ENCODE measurements at places on chromosomes 4 and X. TPM values are rescaled to one million over a fixed set of nuclear protein-coding genes. Genes with fewer than 3 reads are reported as not detected.

GRCh38 chrX:121570072-121570841, 522.8 kb downstream of the GLUD2 start:
- no peak for DNase-seq

- no peak for DNase-seq
Measured at GRCh38 chr4:144014808-144015207, 4.4 kb downstream of the GYPB start.

MAGEE1 gene
- total RNA-seq: 2.7 TPM

PTTG2 gene
- total RNA-seq: 1.2 TPM

GABRG1 gene
- total RNA-seq: not detected
